CD4-positive, alpha-beta T cell treated with Interleukin-1 beta for 1 hour (primary cell): ENCODE measurements at places on chromosomes 13 and 19.

DNA sequence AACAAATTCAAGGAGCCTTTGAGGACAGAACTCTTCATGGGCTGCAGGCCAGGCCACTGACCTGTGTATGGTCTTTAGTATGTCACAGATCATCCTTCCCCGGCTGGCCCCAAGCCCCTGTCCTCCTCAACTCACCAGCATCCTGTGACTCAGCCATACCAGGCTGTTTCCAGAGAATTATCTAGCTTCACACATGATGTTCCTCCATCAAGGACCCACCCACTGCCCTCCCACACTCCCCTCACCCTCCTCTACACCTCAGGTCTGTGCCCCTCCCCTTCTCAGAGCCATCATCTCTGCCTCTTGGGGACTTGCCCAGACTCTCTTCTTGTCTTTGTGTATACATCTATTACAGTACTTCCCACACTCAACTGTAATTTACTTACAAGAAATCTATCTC, 14.7 kb downstream of the DCT start:
- DNase-seq: no peak

- DNase-seq: no peak
Measured at GRCh38 chr13:107553838-107554237, 661.5 kb downstream of the LIG4 start.

DNA sequence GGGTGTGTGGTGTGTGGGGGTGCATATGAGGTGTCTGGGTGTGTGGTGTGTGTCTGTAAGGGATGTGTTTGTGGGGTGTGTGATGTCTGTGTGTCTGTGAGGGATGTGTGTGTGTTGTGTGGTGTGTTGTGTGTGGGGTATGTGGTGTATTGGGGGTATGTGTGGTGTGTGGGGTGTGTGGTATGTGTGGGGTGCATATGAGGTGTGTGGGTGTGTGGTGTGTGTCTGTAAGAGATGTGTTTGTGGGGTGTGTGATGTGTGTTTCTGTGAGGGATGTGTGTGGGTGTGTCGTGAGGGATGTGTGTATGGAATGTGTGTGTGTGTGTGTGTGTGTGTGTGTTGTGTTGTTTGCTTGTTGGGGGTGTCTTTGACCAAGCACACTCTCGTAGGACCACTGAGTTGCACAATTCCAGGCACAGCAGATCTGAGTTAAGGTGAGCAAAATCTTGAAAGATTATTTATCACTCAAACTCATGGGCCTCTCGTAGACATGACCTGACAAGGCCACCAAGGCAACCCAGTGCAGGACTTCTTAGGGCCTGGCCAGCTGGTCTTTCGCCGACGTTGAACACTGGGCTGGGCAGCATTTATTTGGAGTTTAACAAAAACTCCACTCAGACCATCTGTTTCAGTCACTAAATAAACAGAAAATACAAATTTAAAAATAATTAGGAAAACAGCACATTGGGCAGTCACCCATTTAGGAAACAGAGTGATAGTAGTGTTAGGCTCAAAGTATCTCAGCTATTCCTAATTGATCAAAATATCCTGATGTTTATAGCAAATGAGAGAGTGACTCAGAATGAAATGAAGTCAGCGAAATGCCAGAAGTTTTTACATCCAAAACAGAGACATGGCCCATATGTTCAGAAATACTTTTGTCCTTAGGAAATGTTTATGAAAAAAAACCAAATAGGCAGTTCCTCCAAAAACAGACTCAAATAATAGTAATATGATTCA, 301.1 kb downstream of the FGF9 start:
- no peak for DNase-seq

- DNase-seq: no peak
Measured at GRCh38 chr19:43584484-43584883, 8.9 kb downstream of the PINLYP start.

DNA sequence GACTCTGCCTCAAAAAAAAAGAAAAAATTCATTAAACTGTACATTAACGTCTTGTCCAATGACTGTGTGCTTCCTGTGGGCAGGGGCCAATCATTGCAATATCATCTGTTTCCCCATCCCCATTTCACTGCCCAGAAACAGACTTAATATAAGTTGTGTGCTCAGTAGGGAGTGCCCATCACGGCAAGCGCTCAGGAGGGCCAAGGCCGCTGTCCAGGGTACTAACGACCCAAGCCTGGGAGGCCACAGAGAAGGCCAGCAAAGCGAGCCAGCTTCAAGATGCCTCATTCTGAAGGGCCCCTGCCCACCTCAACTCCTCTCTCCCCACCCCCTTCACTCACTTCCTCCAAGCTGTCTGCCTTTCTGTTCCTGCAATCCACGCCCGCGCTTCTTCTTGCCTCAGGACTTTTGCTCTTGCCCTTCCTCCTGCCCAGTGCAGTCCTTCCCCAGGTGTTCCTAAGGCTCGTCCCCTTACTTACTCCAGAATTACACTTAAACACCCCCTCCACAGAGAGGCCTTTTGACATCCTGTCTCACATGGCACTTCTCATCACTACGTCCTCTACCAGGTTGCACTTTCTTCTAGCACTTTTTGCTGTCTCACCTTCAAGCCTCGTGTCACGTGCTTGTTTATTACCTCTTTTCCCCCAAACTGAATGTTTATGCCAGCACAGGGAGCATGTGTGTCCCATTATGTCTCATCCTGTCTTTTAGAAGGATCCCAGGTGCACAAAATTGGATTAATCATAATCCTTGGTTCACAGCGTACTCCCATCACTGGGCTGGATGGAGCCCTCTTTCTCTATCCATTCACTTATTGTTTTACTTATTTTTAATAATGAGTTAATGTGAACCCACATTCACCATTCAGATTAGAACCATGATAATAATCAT, 11.3 kb upstream of the POU2F2 start:
- DNase-seq: no peak

- no peak for DNase-seq
Measured at GRCh38 chr19:39154629-39155100, 29.1 kb downstream of the PAK4 start.

DNA sequence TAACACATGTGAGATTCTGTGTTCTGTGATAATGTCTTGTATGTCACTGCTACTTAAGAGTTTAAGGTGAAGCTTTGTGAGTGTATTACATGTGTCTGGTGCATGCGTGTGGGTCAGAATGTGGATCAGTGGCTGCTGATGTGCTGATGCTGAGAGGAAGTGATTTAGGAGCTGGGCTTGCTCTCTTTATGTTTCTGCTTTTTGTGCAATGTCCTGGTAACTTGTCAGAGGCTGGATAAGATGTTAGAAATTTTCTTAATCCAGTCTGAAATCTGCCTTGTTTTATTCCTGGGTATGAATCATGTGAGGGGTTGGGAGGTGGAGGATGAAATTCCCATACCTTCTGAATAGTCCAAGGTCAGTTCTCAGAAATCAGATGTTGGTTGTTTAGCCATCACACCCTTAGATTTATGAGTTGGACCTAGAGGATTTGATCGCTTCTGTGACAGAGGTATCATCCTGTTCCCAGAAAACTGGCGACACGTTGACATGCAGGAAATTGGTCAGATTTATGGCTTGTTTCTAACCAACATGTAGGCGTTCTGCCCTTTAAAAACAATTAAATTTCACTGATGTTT, 24.5 kb upstream of the CXCL17 start:
- no peak for DNase-seq
